Mammary epithelial cell (primary cell): ENCODE measurements at places on chromosomes 6 and 20. TPM values are rescaled to one million over a fixed set of nuclear protein-coding genes. Genes with fewer than 3 reads are reported as not detected.
A peak's percentile ranks its signal among the peaks of the same experiment; 100 is the strongest.

DNA sequence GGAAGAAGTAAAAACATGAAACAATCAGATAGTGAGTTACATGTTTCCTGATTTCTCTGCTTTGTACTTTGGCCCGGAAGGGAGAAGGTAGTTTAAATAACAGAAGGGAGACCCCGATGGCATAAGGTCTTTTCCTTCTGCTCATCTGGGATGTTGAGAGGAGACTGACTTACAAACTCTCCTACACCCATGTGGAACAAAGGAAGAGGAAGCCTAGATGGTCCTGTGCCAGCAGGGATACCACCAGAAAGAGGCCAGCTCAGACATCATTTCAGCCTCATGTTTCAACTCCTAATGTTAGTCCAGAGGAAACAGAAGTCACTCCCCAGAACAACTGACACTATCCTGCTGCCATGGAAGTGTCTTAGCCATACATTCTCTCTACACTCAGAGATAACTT, 250.7 kb upstream of the NOX3 start:
- no peak for DNase-seq

- no peak for DNase-seq
Measured at GRCh38 chr6:4613795-4614194, 162.4 kb upstream of the CDYL start.

TRIM15 gene
- polyA plus RNA-seq = 0.02 TPM

- no peak for DNase-seq
Measured at GRCh38 chr6:166928644-166929541, 27.5 kb downstream of the RNASET2 start.

ADGRG6 gene
- 18.4 TPM for polyA plus RNA-seq

GRCh38 chr6:169044381-169045230, 209.0 kb downstream of the THBS2 start:
- no peak for DNase-seq

- peak; percentile 81 for DNase-seq
Measured at GRCh38 chr6:34888874-34889555, at the start of gene ANKS1A. Gene ANKS1A, plus strand, starts transcription at chr6:34889255. Its CDS starts 148 bp downstream, at chr6:34889403.

ZNF311 gene
- 1.3 TPM for polyA plus RNA-seq

- peak; percentile 41 for DNase-seq
Measured at GRCh38 chr20:5222919-5223634, 93.7 kb downstream of the PROKR2 start.

DNA sequence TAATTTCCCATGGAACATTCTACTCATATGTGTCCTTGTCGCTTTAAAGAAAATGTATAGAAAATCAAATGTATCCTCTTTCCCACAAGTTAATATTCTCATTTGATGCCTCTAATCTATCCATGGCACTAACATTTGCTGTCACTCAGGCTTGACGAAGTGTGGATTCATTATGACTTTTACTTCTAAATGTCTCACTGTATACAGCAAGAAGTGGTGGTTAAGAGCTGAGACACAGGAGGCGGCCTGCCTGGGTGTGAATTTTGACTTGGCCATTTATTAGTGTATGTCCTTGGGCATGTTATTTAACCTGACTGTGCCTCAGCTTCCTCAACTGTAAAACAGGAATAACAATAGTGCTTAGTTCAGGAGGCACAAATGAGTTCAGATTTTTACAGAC, 70.0 kb downstream of the TRMT6 start:
- DNase-seq = no peak

TSHZ2 gene
- polyA plus RNA-seq = 4.0 TPM

DNA sequence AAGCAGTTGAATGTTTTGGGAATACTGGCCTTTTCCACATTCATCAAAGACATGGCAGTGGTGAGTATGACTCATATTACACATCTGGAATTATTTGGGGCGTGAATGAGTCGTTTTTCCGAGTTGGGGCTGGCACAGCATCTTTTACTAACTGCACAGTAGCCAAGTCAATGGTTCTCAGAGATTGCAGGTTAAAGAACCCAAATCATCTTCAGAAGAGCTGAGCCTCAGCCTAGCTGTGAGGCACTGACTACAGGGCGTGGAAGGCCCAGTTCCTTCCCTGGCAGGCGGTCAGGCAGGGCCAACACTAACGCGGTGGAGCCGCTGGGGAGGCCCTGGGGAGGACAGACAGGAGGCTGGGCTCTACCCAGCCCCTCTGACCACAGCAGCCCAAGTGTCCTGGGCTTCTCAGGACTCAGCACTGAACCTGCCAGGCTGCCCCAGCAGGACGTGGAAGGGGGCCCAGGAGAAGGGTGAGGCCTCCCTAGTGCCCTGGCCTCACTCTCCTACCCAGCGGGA, 20.1 kb upstream of the HELZ2 start:
- DNase-seq = no peak

- DNase-seq = no peak
Measured at GRCh38 chr6:41442800-41443501, 103.2 kb upstream of the FOXP4 start.

- no peak for DNase-seq
Measured at GRCh38 chr20:22914291-22914690, 120.8 kb upstream of the SSTR4 start.

- no peak for DNase-seq
Measured at GRCh38 chr6:157645201-157645795, 177.7 kb upstream of the SNX9 start.

- no peak for DNase-seq
Measured at GRCh38 chr6:118890997-118891790, 2.8 kb upstream of the ASF1A start.

- DNase-seq = peak; percentile 80
Measured at GRCh38 chr6:85449388-85449817, 480 bp upstream of the NT5E start.

C20orf204 gene
- 0.03 TPM for polyA plus RNA-seq

- DNase-seq = no peak
Measured at GRCh38 chr20:64256282-64256935, 861 bp downstream of the PCMTD2 start.

DNA sequence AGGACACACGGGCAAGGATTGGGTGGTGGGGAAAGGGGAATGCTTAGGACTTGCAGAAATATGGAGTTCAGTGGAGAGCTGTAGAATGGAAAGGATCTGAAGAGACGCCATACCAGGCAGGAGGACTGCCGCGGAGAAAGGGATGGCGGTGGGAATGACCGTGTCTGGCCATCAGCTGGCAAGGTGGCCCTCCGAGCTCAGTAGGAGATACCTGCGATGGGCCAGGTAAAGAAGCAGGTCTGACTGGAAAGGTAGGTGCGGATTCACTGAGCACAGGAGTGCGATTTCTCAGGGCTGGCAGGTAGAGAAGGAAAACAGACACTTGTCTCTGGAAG, 26.0 kb downstream of the PCK1 start:
- no peak for DNase-seq

- no peak for DNase-seq
Measured at GRCh38 chr6:157282284-157282683, 41.0 kb downstream of the TMEM242 start.

- no peak for DNase-seq
Measured at GRCh38 chr6:15420959-15421438, 175.1 kb downstream of the JARID2 start.

BCL2L1 gene
- 132 TPM for polyA plus RNA-seq

SLC17A3 gene
- polyA plus RNA-seq = not detected

STK4 gene
- 17.9 TPM for polyA plus RNA-seq

AVP gene
- not detected for polyA plus RNA-seq

GCNT2 gene
- 0.02 TPM for polyA plus RNA-seq

HUS1B gene
- polyA plus RNA-seq = 0.17 TPM

DNA sequence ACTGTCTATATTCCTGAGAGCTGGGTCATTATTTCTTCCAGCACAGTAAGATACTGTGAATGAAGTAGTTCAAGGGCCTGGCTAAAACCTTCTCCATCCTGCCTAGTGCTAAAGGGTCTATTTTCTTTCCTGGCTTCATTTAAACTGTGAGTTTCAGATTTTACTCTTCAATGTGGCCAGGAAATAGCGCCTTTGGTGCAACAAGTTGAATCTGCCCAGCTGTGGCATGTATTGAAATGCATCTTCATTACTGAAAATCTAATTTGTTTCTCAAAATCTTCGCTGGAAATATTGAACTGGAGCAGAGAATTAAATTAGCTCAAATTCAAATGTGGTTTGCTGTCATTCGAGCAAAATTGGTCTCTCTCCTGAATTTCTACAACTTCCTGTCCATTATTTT, 114.6 kb upstream of the KCNG1 start:
- no peak for DNase-seq

DNA sequence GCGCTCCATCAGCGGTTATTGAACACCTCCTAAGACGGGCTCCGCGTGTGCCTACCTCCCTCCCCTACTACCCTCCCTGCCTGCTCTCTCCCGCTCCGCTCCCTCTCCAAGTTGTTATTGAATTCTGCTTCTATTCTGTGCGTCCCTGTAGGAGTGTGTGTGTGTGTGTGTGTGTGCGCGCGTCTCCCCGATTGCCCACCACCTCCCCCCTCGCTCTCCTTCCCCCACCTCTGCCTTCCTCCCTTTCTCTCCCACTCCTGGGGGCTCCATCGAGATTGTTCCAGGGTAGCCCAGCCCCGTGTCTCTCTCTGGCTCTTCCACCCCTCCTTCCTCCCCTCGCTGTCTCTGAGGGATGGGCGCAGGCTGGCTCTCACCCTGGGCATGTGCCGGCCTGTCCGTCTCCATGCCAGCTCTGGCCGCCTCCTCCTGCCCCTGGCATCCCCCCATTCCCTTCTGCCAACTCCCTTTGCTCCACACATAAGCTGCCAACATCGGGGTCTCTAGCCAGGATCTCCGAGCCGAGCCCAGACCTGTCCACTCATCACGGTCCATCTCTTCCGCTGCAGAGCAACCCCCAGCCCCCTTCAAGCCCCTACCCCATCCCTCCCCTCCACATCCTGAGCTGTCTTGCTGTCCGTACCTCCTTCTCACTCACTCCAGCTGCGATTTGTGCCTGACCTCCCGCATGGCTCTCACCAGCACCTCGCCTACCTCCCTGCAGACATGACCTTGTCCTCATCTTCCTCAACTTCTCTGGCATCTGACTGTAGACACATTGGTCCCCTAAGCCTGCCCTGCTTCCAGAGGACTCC, 68.5 kb downstream of the SRC start:
- DNase-seq = no peak

DNA sequence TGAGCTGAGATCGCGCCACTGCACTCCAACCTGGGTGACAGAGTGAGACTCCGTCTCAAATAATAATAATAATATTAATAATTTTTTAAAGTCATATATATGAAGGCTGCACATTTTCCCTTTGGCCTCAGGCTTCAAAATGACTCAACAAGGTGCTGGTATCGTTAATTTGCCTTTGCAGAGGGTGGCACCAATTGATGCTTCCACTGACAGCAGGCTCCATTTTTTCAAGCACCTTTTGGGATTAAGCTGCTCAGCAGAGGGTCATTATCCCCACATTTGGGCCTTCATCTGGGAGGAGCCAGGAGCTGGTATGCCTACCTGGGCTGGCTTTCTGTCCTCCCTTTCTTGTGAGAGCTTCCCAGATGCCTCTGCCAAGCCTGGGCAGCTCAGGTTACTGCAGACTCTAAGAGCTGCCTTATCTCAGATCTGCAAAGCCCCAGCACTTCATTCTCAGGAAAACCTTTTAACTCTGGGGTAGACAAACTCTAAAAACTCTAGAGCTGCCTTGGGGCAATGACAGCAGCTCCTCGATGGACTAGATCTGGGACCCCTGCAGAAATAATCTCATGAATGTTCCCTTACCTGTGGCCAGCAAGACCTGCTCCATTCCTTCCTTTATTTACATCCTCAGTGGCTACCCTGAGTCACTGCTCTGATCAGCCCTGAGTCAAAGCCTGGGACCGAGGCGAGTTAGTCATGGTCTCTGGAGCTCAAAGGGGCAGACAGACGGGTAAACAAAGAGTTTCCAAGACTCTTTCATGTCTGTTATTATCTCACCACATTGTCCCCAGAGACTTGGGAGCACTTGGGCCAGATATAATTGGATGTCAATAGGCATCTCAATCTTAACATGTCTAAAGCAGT, 80.0 kb upstream of the EYA2 start:
- DNase-seq = peak; percentile 83

- no peak for DNase-seq
Measured at GRCh38 chr6:119979862-119980261, 630.3 kb upstream of the MAN1A1 start.

- DNase-seq = no peak
Measured at GRCh38 chr6:7188492-7188891, 80.7 kb downstream of the RREB1 start.

DNA sequence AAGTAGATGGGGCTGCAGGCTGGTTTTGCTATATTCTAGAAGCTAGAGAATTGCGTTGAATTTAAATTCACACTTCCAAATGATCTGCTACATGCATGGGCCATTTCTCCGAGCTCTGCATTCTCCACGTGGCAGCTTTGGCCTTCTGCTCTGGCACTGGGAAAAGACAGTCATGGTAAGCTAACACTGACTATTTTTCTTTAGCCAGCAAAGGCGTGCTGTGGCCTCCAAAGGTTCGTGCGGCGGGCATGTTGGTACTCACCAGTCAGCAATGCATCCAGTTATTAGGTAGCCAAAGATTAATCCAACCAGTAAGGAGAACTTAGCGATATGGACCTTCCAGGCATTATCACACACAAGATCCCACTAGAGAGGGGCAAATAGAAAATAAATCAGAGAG, 41.4 kb downstream of the SLC22A23 start:
- DNase-seq = no peak

GRCh38 chr20:15257569-15257870, 920.1 kb upstream of the FLRT3 start:
- no peak for DNase-seq

- DNase-seq = no peak
Measured at GRCh38 chr6:84278321-84278998, 51.0 kb upstream of the CEP162 start.

ALDH8A1 gene
- polyA plus RNA-seq = 0.39 TPM

DNA sequence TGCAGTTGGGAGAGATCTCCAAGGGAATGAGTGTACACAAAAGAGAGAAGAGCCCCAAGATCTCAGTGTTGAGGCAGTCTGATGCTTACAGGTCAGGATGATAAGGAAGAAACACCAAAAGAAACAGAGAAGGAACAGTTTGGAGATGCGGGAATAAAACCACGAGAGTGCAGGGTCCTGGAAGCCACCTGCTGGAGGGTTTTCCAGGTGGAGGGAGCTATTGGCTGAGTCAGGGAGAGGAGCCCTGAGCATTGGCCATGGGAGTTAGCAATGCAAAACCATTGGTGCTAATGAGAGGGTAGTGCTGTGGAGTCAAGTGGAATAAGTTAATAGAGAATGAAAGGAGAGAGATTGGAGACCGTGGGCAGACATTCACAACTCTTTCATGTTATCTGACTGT, 39.2 kb upstream of the RIN2 start:
- no peak for DNase-seq
